CD4-positive, alpha-beta T cell treated with Interleukin-10 for 1 hour (primary cell): ENCODE measurements at places on chromosomes 3 and 15.

- DNase-seq: no peak
These were observed 239.3 kb upstream of the GBE1 start for GRCh38 chr3:82000773-82001172.

- DNase-seq: peak; percentile 38
These were observed 1.2 kb downstream of the CHST2 start for GRCh38 chr3:143120716-143121240.

GRCh38 chr15:33055962-33056361 lies 138.6 kb downstream of the FMN1 start:
- DNase-seq: no peak

GRCh38 chr15:98786717-98787116 lies 138.4 kb downstream of the IGF1R start:
- DNase-seq: no peak

DNA sequence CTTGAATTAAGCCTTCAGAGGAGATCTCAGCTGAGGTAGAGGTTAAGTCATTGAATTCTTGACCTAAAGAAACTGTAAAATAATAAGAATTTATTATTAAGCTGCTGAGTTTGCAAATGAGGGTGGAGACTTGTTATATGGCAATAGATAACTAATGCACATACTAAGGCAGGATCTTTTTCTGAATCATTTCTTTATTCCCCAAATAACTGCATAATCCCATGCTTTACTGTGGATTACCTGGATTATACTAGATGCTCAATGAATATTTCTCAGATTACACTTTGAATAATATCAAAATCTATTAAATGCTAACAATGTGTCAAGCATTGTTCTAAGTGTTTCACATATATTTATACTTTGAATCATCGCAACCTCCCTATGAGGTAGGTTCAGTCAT lies 532.5 kb downstream of the NAALADL2 start:
- DNase-seq: no peak

DNA sequence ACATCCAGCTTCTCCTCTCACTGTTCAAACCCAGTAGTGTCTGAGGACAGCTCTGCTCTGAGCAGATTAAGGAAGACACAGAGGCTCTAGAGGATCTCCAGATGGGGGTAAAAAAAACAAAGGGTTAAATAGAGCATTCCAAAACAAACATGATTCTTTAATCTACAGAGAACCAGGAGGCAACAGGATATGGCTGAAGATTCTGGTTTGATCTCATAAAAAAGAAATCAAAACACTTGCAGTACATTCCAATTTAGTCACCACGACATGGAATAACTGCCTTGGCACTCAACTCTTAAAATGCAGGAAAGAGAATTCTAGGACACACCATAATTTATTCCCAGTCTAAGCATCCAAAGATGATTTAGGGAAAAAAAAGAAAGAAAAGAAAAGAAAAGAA lies 32.0 kb downstream of the TM4SF4 start:
- no peak for DNase-seq

DNA sequence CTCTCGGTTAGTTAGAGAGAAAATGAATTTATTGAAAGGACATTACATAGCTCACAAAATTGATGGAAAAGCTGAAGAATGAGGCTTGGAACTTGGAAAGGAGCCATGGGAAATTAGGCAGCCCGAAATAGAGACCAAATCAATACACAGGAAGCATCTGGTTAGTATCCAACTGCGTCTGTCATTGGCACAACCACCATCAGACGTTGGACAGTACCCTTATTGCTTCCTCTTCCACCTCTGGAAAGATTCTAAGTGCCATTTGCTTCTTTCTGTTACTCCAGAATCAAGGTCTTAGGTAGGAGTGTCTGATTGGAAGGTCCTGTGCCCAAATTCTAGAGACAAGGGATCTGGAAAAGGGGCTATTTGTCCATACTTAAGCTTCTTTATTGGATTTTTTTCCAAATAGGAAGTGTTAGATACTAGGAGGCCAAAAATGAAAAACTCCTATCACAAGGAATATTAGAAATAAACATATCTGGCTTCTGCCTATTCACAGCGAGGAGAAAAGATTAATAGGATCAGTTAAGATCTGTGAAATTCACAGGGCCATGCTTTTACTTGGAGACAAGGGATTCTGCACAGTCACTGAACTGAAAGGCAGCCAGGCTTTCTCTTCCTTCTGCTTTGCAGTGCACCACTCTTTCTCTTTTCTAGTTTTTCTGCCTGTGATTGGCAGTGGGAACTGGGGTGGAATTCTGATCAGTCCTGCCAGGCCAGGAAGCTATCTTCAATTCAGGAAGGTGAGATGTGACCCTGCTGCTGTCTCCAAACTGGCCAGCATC lies 10.7 kb upstream of the HACD2 start:
- no peak for DNase-seq

GRCh38 chr3:136703429-136703828 lies 48.7 kb downstream of the STAG1 start:
- no peak for DNase-seq

- DNase-seq: no peak
These were observed 87.2 kb downstream of the PRICKLE2 start for GRCh38 chr3:64138046-64138445.

DNA sequence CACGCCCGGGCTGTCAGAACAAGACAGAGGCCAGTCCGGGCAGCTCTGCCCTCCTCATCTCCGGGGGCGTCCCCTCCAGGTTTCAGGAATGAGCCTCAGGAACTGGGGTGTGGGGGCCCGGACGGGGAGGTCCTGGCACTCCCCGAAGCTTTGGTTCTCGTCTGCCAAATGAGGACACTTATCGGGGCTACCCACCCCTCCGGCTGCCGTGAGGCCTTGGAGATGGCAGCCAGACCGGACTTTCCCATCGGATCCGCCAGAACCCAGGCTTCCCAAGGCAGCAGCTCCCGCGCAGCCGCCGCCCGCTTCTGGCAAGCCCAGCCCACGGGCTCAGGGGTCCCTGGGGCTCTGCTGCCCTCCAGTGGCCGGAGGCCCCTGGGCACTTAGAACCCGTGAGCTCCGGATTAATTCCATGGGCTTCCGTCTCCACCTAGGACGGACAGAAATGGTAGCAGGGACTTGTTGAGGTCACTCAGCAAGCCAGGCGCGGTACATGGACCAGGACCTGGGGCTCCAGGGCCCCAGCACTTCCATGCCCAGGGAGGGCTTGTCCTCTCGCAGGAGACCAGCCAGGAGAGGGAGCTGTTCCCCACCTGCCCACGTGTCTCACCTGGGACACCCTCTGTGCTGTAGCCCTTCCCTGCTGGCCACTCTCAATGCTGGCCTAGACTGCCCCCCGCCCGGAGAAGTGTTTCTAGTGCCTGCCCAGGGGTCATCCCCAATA lies 89.4 kb downstream of the LINGO1 start:
- DNase-seq: peak; percentile 74

DNA sequence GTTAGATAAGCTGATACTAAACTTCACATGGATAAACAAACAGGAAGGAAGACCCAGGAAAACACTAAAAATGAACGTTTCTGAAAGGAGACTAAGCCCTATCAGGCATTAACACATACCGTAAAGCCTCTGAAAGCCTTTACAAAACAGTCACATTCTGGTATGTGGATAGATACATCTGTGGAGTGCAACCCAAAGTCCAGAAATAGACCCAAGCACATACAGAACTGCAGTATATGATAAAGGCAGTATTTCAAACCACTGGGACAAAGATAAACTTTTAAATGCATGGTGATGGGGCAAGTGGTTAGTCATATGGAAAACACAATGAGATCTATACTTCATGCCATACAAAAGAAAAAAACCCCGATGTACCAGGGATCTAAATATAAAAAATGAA lies 26.0 kb downstream of the DCBLD2 start:
- no peak for DNase-seq

GRCh38 chr3:149424918-149425317 lies 47.5 kb upstream of the TM4SF1 start:
- no peak for DNase-seq
